HFFc6 (cell line): ENCODE measurements at places on chromosomes 3 and 15. TPM values are rescaled to one million over a fixed set of nuclear protein-coding genes. Genes with fewer than 3 reads are reported as not detected.

DNA sequence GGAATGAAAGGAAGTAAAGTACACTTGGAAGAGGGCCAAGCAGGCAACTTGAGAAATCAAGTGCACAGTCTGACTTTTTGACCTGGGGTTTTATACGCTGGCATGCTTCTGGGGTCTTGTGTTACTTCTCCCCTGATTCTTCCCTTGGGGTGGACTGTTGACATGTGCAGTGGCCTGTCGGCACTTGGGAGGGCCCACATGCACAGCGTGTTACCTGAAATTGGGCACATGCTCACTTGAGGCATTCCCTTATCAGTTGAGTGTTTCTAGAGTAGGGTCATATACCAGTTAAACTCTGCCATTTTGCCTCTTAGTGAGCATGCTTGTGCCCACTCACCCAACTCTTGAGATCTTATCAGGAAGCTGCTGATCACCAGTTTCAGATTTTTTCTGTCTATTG is 329.1 kb upstream of the SOX2 start:
- no peaks in the 10 kb centered on the region for H3K4me1 ChIP-seq
- H3K36me3 ChIP-seq, result no peaks in the 10 kb centered on the region
- H3K27ac ChIP-seq, result no peak overlapping the region
- no peak overlapping the region for H3K4me3 ChIP-seq

- peaks cover 13% of the 10 kb centered on the region for H3K27me3 ChIP-seq
- DNase-seq, result no peak
- H3K36me3 ChIP-seq, result no peaks in the 10 kb centered on the region
- no peak overlapping the region for H3K27ac ChIP-seq
- no peaks in the 10 kb centered on the region for H3K4me1 ChIP-seq
- no peak overlapping the region for H3K4me3 ChIP-seq
These were observed 29.3 kb upstream of the MYO1E start for GRCh38 chr15:59401824-59402569.

DNA sequence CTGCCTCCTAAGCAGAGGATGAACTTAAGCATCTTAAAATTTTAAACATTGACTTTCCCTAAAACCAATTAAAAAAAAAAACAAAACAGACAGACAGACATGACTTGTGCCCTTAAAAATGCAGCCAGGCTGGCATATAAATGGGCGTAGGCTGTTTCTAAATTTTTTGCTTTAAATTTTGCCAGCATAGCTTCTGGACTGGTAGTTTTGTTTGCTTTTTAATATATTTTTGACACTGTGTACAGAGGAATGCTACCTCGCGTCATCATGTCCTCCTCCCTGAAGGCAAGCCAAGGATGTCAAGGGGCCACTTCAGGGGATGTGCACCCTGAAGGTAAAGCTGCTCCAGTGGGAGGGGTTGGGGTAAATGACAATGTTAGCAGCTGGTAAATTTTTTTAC is 134.8 kb downstream of the PGPEP1L start:
- H3K27me3 ChIP-seq, result no peaks in the 10 kb centered on the region; the same call in none of the 2 replicates
- peaks cover 81% of the 10 kb centered on the region for H3K4me1 ChIP-seq
- peak overlapping the region; percentile 84 for H3K27ac ChIP-seq
- H3K36me3 ChIP-seq, result peaks cover 13% of the 10 kb centered on the region

GRCh38 chr3:142148044-142148791 is 1.1 kb downstream of the TFDP2 start:
- DNase-seq, result no peak
- H3K4me1 ChIP-seq, result peaks cover 34% of the 10 kb centered on the region
- no peaks in the 10 kb centered on the region for H3K36me3 ChIP-seq
- no peaks in the 10 kb centered on the region for H3K27me3 ChIP-seq

GRCh38 chr15:31268911-31269784 is 57.5 kb upstream of the KLF13 start:
- no peak for DNase-seq
- no peaks in the 10 kb centered on the region for H3K36me3 ChIP-seq
- H3K4me1 ChIP-seq, result no peaks in the 10 kb centered on the region
- H3K27me3 ChIP-seq, result peaks cover 9% of the 10 kb centered on the region
- H3K27ac ChIP-seq, result no peak overlapping the region

- no peak overlapping the region for H3K27ac ChIP-seq
- DNase-seq, result no peak
- H3K27me3 ChIP-seq, result no peaks in the 10 kb centered on the region
- H3K4me3 ChIP-seq, result no peak overlapping the region
- H3K36me3 ChIP-seq, result no peaks in the 10 kb centered on the region
These were observed 55.4 kb downstream of the ATP13A4 start for GRCh38 chr3:193499136-193499770.

The CEP70 gene
- total RNA-seq, result 10.4 to 14.9 TPM (median 12.5 TPM) in 3 replicates

The CCDC9B gene
- total RNA-seq, result 55.8 to 85.1 TPM (median 81.4 TPM) in 3 replicates

The COL8A1 gene
- total RNA-seq, result 31.8 to 89.7 TPM (median 58.1 TPM) in 3 replicates

The CEMIP gene
- total RNA-seq, result 5.3 to 51.4 TPM (median 18.8 TPM) in 3 replicates

The HIGD2B gene
- not detected in 3 replicates for total RNA-seq

DNA sequence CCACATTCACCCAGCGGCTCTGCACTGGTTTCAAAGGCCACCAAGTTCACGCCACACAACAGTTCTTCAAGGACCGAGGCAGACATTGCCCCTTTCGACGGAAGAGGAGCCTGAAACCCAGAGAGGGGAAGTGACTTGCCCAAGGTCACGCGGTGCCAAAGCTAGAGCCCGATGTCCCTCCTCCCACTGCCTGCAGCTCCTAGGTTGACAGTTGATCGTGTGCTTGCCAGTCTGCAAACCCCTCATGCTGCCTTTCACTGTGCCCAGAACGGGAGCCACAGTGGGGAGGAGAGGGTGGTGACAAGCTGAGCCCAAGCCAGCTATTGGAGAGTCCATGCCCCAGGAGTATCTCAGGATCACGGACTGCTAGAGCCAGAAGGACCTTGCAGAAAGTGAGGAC is 230.9 kb downstream of the XXYLT1 start:
- peaks cover 23% of the 10 kb centered on the region for H3K27me3 ChIP-seq
- no peak for DNase-seq
- H3K36me3 ChIP-seq, result no peaks in the 10 kb centered on the region
- H3K27ac ChIP-seq, result no peak overlapping the region

The TRPM1 gene
- 0.16 TPM in 1 of 3 replicates, not detected in the others for total RNA-seq

The ZNF385D gene
- total RNA-seq, result 3.3 to 7.8 TPM (median 4.3 TPM) in 3 replicates

The PRR20G gene
- total RNA-seq, result not detected in 2 replicates

The CHRM5 gene
- not detected in 3 replicates for total RNA-seq

DNA sequence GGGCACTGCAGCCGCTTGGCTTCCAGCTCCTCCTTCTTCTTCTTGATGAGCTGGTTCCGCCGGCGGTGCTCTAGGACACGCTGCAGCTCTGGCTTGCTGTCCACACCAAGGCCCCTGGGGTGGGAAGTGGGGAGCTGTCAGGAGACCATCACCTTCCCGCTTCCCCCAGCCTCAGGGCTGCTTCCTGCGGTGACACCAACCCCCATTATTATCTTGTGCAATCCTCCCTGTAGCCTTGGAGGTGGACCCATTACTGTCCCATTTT is 10.0 kb downstream of the FAM107A start:
- H3K4me1 ChIP-seq, result peaks cover 45% of the 10 kb centered on the region
- no peak for DNase-seq

- H3K27ac ChIP-seq, result no peak overlapping the region
- DNase-seq, result no peak
- peaks cover 26% of the 10 kb centered on the region for H3K4me1 ChIP-seq
- no peaks in the 10 kb centered on the region for H3K27me3 ChIP-seq
These were observed 34.5 kb downstream of the ZFAND6 start for GRCh38 chr15:80093854-80094418.

GRCh38 chr3:106745344-106746168 is 631.7 kb upstream of the CCDC54 start:
- peaks cover 7% of the 10 kb centered on the region; the same call in 1 of the 2 replicates for H3K36me3 ChIP-seq
- H3K27ac ChIP-seq, result peak overlapping the region; percentile 93
- peaks cover 39% of the 10 kb centered on the region for H3K4me1 ChIP-seq
- peaks cover 2% of the 10 kb centered on the region; the same call in 1 of the 2 replicates for H3K27me3 ChIP-seq
- DNase-seq, result peak; percentile 79

- H3K4me3 ChIP-seq, result no peak overlapping the region
- H3K27me3 ChIP-seq, result peaks cover 4% of the 10 kb centered on the region
- H3K27ac ChIP-seq, result no peak overlapping the region
- DNase-seq, result peak; percentile 33
- peaks cover 1% of the 10 kb centered on the region; the same call in 1 of the 2 replicates for H3K36me3 ChIP-seq
- peaks cover 12% of the 10 kb centered on the region for H3K4me1 ChIP-seq
These were observed 30.9 kb downstream of the PTH1R start for GRCh38 chr3:46908294-46908985.

- peaks cover 16% of the 10 kb centered on the region; the same call in 1 of the 2 replicates for H3K36me3 ChIP-seq
- H3K27me3 ChIP-seq, result no peaks in the 10 kb centered on the region; the same call in 1 of the 2 replicates
- no peak overlapping the region for H3K4me3 ChIP-seq
- no peak overlapping the region; the same call in 1 of the 2 replicates for H3K27ac ChIP-seq
- H3K4me1 ChIP-seq, result peaks cover 18% of the 10 kb centered on the region
- DNase-seq, result no peak
These were observed 41.4 kb downstream of the ABTB1 start for GRCh38 chr3:127714125-127714571.

DNA sequence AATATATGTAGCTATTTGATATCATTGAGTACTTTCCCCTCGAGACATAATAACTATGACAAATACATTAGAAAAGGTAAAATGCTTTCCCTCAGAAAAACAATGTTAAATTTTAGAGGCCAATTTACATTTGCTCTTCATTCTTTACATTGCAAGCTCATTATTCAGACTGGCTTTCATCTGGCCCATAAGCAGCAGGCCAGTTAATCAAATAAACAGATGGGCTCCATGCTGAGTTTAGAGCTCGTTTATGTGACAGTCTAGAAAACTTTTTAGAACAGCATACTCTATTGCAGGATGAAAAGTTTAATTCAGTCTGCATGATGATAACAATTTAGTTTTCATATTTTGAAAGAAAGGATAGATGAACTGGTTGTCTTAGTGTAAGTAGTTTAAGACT is 150.6 kb downstream of the DUT start:
- H3K27ac ChIP-seq, result peak overlapping the region; percentile 78
- peaks cover 28% of the 10 kb centered on the region for H3K27me3 ChIP-seq
- H3K4me1 ChIP-seq, result peaks cover 67% of the 10 kb centered on the region

- H3K4me3 ChIP-seq, result no peak overlapping the region
- no peak overlapping the region for H3K27ac ChIP-seq
- H3K36me3 ChIP-seq, result peaks cover 28% of the 10 kb centered on the region
- no peak for DNase-seq
These were observed 24.6 kb downstream of the CHCHD6 start for GRCh38 chr3:126728680-126729079.

The ZNF860 gene
- 0.14 and 0.34 TPM in 2 replicates for total RNA-seq

DNA sequence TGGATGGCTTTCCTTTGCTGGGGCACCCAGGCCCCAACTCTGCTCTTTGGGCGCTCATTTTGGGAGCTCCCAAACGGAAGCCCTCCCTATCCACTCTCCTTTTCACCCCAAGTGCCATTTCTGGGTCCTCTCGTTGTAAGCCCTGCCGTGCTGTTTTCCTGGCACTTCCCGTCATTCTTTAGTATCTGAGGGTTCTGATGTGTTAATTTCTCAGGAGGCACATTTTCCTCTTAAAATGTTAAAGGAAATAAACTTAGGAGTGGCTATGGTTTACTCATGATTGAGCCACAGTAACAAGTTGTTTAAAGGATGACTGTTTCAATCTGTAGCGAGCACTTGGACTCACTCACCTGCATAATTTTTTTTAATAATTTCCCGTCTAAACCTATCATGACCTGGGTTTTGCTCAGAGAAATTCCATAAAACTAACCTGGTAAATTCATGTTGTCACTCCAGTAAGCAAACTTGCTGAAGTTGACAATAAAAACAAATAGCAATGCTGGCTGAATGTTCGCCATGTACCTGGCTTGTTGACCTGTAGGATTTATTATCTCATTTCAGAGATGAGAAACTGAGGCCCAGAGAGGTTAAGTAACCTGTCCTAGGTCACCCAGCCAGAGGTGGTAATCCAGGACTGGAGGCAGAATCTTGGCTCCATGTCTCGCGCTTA is 10.6 kb downstream of the ALDH1A3 start:
- H3K36me3 ChIP-seq, result no peaks in the 10 kb centered on the region
- peaks cover 8% of the 10 kb centered on the region for H3K27me3 ChIP-seq
- H3K4me1 ChIP-seq, result peaks cover 18% of the 10 kb centered on the region
- DNase-seq, result no peak
- no peak overlapping the region for H3K4me3 ChIP-seq

The SLC22A14 gene
- 0.09 to 0.18 TPM (median 0.10 TPM) in 3 replicates for total RNA-seq

The CCDC33 gene
- not detected in 2 replicates for total RNA-seq

DNA sequence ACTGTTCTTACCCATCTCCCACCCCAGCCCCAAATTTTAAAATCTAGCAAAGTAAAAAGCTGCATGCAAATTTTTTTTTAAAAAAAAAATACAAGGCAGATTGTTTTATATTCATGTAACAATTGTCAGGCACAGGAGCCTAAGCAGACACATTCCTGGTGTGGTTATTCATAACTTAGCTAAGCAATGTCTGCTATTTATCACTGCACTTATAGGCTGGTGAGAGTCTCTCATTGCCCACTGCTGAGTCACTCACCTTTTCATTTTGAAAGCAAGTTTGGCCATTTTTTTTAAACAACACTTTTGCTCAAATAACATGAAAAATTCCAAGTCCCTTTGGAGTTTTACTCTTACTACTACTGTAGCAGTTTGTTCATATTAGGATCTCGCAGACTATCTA is 413.9 kb downstream of the RBMS3 start:
- H3K27me3 ChIP-seq, result no peaks in the 10 kb centered on the region
- peak; percentile 93 for DNase-seq

DNA sequence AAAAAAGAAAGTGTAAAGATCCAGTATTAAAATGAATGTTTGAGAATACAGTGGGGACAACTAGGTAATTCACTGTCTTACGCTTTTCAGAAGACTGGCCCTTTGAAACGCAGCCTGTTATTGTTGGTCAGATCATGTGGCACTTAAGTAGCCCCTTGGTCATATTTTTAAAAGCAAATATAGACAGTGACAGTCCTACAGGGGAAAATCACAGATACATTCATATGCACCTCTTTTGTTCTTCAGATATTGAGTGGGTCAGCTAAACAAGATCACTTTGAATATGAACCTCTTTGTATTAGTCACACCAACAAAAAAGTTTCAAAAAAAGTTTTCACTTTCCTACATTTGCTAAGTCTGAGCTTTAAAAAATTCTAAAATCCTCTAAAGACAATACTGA is 36.0 kb downstream of the TIGIT start:
- no peak for DNase-seq
- H3K27ac ChIP-seq, result no peak overlapping the region
- H3K27me3 ChIP-seq, result no peaks in the 10 kb centered on the region
- H3K36me3 ChIP-seq, result peaks cover 18% of the 10 kb centered on the region

The TRH gene
- not detected in 3 replicates for total RNA-seq

DNA sequence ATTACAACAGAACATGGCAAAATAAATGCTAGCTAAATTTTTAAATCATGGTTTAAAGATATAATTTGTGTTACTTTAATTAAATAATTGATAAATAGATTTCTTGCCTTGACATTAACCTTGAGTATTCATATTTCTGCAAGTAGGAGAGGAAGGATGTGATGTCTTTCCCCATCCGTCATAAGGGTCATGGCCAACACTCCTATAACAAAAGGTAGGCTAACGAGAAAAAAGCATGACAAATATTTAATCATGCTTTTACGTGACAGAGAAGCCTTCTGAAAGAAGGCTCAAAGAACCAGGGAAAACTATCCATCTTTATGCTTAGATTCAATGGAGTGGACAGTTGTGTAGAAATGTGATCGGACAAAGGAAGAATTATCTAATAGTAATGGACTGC is 135.2 kb downstream of the SERPINI1 start:
- H3K4me3 ChIP-seq, result no peak overlapping the region
- no peaks in the 10 kb centered on the region for H3K4me1 ChIP-seq
- H3K27me3 ChIP-seq, result no peaks in the 10 kb centered on the region
- H3K27ac ChIP-seq, result no peak overlapping the region

- no peak for DNase-seq
- no peak overlapping the region for H3K4me3 ChIP-seq
These were observed 49.2 kb downstream of the FAH start for GRCh38 chr15:80202016-80202315.

GRCh38 chr15:39504808-39505207 is 76.1 kb upstream of the THBS1 start:
- no peaks in the 10 kb centered on the region for H3K36me3 ChIP-seq
- peak; percentile 76 for DNase-seq
- H3K27me3 ChIP-seq, result no peaks in the 10 kb centered on the region; the same call in 1 of the 2 replicates
- peak overlapping the region; percentile 6; the same call in 1 of the 2 replicates for H3K4me3 ChIP-seq
- H3K4me1 ChIP-seq, result peaks cover 76% of the 10 kb centered on the region
